Posterior vena cava (tissue), 2 donors: ENCODE measurements at places on chromosomes 11 and 22. TPM values are rescaled to one million over a fixed set of nuclear protein-coding genes. Genes with fewer than 3 reads are reported as not detected.
A peak's percentile ranks its signal among the peaks of the same experiment; 100 is the strongest.

GRCh38 chr22:45318558-45319323, 9.0 kb downstream of the FAM118A start:
- DNase-seq, result no peak

DNA sequence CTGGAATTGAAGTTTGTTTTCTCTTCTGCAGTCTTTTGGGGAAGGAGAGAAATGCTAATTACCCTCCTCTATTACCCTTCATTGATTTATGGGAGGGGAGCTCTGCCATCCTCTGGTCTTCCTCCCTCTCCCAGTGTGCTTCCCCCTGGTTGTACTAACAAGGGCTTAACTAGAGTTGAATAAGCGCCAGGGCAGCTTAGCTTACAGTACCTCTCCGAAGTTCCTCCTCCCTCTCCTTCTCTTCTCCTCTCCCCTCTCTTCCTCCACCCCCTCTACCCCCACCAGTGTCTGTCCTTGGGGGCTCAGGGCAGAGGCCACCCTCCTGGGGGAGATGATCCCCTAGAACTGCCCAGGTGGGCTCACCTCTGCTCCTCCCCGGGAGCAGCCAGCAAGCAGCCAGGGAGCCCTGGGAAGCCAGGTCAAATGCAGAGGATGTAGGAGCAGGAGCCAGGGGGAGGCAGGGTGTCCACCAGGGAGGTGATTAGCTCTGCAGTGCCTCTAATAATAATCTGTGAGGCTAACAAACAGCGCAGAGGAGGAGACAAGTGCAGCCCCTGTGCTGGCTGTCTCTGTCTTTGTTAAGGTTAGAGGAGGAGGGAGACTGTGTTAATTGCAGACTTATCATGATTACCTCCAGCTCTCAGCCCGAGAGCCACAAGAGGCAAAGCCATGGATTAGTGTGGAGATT, 191.6 kb upstream of the CADM1 start:
- no peak for DNase-seq

DNA sequence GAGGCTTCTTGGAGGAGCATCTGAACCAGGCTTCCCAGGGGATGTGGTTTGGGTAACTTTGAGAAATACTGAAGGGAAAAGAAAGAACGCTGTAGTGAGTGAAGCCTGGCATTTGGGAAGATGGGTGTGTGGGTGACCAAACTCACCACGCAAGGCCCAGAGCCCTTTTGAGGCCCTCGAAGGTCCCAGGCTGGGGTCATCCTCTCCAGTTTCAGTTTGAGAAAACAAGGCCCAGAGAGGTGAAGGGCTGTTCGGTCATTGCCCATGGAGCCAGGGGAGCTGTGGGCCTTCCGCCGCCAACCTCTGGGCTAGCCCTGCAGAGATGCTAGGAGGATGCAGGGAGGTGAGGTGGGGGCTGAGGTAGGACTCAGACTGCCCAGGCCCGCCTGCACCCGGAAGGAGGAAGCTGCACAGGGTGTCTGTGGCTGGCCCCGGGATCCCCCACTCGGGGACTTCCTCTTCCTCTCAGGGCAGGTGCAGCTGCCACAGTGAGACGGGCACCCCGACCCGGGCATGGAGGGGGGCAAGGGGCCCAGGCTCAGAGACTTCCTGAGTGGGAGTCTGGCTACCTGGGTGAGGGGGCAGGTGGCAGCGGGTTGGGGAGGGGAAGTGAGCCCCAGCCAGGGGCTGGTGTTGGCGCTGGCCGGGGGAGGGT, at the start of gene CCDC88B:
Gene CCDC88B (plus strand): TSS at position 451 of the 655 bp plus-strand sequence. CDS start 63 bp downstream, at position 514.
- DNase-seq, result peak; percentile 92

Gene ROM1
- total RNA-seq, result 9.7 TPM

Gene SLC22A25
- total RNA-seq, result not detected

Gene MCHR1
- total RNA-seq, result 2.7 TPM

Gene VWCE
- total RNA-seq, result 2.9 TPM
